ENCODE measurements at places on chromosomes 5 and 9.

GRCh38 chr5:90621848-90622247 lies 63.3 kb downstream of the ADGRV1 start:
- DNase-seq: no peak

DNA sequence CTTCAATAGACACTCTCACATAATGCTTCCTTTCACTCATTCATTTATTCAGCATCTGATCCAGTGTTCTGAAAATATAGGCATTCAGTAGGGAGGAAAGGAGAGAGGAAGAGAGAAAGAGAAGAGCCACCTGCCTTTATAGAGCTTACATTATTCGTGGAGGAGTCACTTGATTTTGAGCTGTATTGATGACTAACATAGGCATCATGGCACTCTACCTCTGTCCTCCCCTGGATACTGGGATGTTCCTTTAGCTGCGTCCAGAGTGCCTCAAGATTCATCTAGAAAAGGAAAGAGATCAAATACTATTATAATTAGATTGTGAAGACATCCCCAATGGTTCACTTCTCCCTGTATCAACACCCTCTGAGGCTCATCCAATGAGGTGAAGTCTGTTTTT lies 345.1 kb downstream of the SPATA31D1 start:
- DNase-seq: no peak

DNA sequence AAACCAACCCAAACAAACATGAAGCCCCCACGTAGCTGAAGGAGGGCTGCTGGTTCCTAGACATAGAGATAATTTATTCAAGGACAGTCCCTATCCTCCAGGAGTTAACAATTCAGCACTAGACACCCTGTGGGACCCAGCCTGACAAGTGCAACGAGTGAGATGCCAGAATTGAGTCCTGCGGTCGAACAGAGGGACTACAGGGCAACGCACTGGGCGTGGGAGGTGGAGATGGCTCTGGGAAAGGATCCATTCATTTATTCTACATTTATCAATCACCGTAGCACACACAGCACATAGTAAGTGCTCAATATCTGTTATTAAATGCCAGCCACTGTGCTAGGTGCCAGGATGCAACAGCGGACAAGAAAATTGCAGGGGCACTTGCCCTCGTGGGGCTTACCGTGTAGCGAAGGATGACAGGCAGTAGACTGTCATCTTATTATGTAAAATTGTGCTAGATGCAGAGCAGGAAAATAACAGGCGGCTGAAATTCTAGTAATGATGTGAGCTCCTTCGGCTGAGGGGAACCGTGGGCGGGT lies 855 bp upstream of the ARHGAP26 start:
- DNase-seq: no peak

DNA sequence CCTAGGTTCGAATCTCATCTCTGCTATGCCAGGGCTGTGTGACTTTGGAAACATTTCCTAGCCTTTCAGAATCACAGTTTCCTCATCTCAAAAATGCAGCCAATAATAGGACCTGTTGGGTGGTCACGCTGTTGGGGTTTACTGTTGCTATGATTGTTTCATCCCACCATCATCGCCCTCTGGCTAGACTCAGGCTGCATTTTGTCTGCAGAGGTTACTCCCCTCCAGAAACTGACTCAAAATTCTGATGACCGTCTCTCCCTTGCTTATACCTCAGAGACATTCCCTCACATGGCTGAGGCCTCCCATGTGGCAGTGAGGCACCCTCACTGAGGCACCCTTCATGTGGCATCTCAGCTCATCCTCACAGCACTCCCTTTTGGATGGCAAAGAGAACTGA lies 61.6 kb downstream of the COL27A1 start:
- no peak for DNase-seq

DNA sequence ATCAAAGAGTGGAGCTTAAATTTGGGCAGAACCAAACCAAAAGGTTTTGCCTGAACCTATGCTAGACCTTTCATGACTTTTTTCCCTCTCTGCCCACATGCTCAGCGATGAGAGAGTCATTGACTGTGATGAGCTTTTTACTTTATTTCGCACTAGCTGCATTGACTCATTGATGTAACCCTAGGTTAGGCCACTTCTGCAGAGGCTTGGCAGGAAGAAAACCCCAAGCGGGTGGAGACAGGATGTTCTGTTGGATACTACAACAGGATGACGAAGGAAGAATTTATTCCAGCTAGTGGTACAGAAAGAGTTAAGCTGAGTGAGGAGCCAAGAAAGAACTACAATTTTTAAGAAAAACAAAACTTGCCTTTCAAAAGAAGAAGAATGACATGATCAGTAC lies 18.4 kb downstream of the AGXT2 start:
- no peak for DNase-seq

DNA sequence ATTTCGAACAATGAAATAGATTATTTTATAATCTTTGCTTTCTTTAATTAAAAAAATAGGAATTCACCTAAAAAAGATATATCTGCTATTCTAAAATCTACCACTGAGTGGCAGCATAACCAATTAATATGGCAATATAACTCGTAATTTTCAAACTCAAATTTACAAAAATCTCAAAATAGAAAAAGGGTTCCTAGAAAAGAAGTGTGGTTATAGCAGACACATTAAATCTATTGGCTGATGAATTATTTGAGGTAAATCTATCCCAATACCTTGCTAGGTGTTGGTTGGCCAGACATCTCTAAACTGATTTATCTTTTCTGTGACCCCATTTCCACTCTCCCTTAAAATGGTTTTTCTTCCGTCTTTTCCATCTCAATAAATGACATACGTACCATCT lies 30.2 kb upstream of the NRG2 start:
- DNase-seq: no peak

DNA sequence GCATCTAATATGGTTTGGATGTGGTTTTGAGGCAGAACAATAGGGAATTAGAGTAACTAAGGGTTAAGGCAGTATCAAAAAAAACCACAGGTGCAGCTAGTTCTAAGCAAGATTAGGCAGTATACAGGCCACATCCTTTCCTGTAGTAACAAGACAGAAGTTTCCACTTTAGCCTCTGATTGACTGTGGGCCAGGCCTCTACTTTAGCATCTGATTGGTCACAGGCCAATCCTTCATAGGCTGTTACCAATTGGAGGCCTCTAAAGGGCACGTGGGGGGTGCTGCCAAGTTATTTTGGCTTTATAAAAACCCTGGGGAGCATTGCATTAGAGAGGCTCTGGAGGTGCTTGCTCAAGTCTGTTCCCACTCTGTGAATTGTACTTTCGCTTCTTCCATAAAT lies 144.1 kb upstream of the ST8SIA4 start:
- no peak for DNase-seq

- no peak for DNase-seq
Measured at GRCh38 chr9:138102246-138103051, 224.9 kb downstream of the CACNA1B start.

GRCh38 chr5:127001621-127002296 lies 28.6 kb downstream of the MARCHF3 start:
- DNase-seq: no peak

GRCh38 chr9:72444435-72444834 lies 77.0 kb upstream of the TMC1 start:
- DNase-seq: no peak

DNA sequence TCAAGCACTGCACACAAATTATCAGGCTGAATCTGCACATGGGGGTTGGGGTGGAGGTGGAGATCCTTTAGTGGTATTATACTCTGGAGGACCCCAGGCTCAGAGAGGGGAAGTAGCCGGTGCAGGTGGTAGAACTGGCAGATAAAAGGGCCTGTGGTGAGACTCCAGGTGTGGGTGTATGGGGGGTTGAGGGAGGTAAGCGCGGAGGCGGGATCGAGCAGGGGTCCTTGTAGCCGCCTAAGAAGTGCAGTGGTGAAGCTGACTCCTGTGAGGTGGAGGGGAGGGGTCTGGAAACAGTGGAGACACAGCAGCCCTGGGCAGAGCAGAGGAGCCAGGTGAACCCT lies 841 bp downstream of the ACSL6 start:
- DNase-seq: no peak

DNA sequence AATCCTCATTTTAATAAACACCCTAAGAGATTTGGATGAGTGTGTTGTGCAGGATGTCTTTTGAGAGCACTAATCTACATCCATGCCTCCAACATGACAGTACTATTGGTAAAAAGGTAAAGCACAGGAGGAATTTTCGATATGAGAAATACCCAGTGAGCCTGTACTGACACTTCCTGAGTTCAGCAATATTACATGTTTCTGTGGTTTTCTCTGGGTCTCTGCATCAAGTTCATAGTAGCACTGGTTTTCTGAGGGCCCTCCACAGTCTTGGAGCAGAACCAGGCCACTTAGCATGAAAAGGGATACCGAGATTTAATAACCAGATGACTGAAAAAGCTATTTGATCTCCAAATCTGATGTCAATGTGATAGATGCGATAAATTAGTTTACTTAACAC lies 524.1 kb downstream of the TMEM38B start:
- DNase-seq: no peak

- no peak for DNase-seq
Measured at GRCh38 chr9:89038382-89039103, 47.3 kb downstream of the S1PR3 start.

DNA sequence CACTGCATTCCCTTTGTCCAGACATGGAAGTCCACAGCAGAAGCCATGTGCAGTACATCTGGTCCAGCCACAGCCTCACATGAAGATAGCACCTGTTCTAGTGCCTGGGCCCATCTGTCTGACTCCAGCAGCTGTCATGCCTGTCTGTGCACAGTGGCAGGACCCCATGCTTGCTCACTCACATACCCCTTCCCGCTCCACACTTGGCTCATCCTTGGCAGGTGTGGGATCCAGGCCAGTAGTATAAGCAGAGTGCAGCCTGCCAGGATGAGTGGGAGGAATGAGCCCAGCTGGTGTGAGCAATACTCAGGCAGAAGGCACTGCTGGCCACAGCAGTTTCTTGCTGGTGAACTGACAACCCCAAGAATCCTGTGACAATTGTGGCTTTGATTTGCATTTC lies 168.0 kb downstream of the PRDM9 start:
- no peak for DNase-seq

- DNase-seq: no peak
Measured at GRCh38 chr5:72366324-72366976, 46.3 kb downstream of the PTCD2 start.

DNA sequence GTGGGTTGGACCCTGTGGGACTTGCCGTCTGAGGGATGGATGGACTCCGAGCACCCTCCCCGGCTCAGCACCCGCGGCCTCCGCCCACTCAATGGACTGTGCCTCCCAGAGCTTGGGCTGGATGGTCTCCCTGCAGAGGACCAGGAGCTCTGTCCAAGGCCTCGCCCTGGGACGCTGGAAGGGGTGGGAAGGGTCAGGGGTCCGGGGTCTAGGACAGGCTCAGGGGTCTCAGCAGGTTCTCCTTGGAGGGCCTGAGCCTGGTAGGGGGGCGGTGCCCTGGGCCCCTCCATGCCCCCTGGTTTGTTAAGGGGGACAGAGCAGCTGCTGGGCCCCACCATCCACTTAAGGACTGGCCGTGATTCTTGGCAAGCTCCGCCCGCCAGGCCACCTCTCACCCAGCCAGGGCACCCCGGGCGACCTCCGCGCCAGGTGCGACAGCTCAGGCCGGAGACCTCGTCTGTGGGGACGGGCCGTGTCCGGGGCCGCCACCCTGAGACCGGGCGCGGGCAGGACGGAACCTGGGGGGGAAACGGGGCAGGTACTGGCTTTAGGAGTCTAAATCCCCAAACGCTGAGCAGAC lies 29.2 kb downstream of the EXOC3 start:
- no peak for DNase-seq

- no peak for DNase-seq
Measured at GRCh38 chr9:97365634-97366033, 46.3 kb upstream of the TDRD7 start.

DNA sequence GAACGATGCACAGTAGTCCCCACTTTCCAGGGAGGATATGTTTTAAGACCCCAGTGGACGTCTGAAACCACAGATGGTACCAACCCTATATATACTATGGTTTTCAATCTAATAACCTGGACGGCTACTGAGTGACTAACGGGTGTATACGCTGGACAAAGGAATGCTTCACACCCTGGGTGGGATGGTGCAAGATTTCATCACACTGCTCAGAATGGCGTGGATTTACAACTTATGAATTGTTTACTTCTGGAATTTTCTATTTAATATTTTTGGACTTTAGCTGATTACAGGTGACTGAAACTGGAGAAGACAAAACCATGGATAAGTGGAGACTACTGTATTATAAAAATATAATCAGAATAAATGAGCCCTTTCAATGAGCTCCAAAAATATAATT lies 147.6 kb upstream of the TRIM32 start:
- DNase-seq: no peak

- no peak for DNase-seq
Measured at GRCh38 chr9:304106-304505, 89.4 kb downstream of the DOCK8 start.

DNA sequence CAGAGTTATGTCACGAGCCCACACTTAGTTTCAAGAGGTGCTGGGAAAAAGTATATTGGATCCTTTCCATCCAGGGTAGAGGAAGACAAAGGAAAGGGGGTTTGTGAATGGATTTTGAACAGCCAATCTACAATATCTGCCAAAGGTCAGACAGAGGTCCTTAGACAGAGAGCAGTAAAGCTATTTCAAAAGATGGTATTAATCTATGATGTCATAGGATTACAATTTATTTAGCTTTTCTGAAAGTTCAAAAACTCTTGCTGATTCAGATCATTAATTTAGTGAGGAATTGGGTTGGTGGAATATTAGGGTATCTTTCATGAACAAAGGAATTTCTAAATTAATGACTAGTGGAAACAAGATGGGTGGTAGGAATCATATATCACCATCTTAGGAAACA lies 126.9 kb downstream of the NTRK2 start:
- DNase-seq: no peak

GRCh38 chr5:14250084-14250695 lies 107.0 kb downstream of the TRIO start:
- DNase-seq: no peak

GRCh38 chr5:135012033-135012588 lies 21.9 kb downstream of the PITX1 start:
- no peak for DNase-seq

DNA sequence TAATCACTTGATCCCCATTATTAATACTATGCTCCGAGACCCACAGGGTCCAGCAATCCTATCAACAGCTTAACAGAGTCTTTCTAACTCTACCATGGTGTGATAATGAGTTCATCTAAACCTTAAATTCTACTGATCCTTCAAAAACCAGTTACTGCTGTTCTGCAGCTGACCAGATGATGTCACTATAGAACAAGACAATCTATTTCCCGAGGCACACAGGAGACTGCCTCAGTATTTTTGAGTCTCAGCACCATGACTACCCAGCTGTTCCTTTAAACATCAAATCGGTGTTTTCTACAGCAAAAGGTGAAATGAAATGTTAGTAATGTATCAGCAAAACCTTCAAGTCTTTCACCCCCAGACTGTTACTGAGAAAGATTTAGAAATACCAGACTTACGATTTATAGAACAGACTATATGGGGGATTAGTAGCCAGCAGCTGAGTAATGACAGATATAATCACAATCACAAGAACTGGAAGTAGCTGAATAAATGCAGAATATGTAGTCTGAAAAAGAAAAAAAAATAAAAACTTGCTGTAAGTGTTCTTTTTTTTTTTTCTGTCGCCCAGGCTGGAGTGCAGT lies 16.9 kb downstream of the DNAJC18 start:
- DNase-seq: no peak

GRCh38 chr9:7782400-7783120 lies 17.0 kb downstream of the DMAC1 start:
- no peak for DNase-seq

Data from activated effector memory CD4-positive, alpha-beta T cell treated with Interleukin-2 at 50 U/mL for 16 hours (primary cell).